ENCODE measurements at places on chromosomes 5 and 9.
A peak's percentile ranks its signal among the peaks of the same experiment; 100 is the strongest.

GRCh38 chr5:15521381-15522186 is 21.6 kb downstream of the FBXL7 start:
- no peak overlapping the region for H3K27ac ChIP-seq
- H3K4me1 ChIP-seq: peaks cover 13% of the 10 kb centered on the region
- no peak for DNase-seq
- H3K36me3 ChIP-seq: no peaks in the 10 kb centered on the region
- H3K27me3 ChIP-seq: no peaks in the 10 kb centered on the region

DNA sequence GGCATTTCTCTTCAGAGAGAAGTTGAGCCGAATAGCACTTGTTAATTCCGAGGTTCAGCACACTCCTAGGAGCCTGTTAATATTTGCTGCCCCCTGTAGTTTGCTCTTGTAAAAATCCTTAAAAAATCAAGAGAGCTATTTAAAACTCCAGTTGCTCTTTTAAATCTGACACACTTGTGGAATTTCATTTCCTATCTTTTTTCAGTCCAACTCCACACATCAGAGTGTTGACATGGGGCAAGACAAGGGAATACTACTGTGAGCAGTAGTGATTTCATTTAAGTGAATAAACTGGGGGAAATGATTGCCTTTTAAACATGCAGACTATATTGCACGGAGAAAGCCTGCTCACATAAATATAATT is 1096.3 kb upstream of the DMAC1 start:
- H3K27me3 ChIP-seq: no peaks in the 10 kb centered on the region
- H3K4me3 ChIP-seq: no peak overlapping the region
- no peaks in the 10 kb centered on the region for H3K4me1 ChIP-seq
- no peaks in the 10 kb centered on the region for H3K36me3 ChIP-seq
- H3K27ac ChIP-seq: no peak overlapping the region

- no peak for DNase-seq
- H3K4me1 ChIP-seq: no peaks in the 10 kb centered on the region
- no peaks in the 10 kb centered on the region for H3K36me3 ChIP-seq
- H3K27ac ChIP-seq: no peak overlapping the region
- H3K27me3 ChIP-seq: no peaks in the 10 kb centered on the region
- no peak overlapping the region for H3K4me3 ChIP-seq
Observed at GRCh38 chr5:4230786-4231641, 635.4 kb downstream of the IRX1 start.

DNA sequence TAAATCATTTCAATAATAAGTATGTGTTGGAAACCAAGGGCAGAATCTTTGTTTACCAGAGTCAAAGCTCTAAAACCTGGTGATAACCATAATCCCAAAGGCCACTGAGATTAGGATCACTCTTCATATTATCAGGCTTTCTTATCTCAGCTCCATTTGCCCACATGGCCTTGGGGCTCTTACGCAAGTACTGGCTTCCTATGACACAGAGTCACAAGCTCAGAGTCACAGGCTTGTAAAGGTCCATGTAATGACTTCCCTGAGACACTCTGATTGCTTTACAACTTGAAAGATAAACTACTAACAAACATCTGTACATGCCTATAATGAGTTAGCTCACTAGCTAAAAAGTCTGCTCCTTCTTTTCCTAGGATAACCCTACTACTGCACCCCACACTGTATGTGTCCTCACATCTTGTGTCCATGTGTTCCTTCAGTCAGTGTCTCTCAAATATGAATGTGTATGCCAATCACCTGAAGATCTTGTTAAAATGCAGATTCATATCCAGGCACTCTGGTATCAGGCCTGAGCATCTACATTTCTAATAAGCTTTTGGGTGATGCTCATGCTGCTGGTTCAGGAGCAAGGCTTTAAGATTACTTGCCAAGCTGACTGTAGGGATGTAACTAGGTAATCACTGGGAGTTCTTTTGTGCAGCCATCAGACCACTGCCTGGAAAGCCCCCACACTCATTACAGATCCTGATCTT is 28.4 kb downstream of the SEMA6A start:
- no peak for DNase-seq
- H3K27ac ChIP-seq: no peak overlapping the region
- H3K4me3 ChIP-seq: no peak overlapping the region
- H3K4me1 ChIP-seq: no peaks in the 10 kb centered on the region
- no peaks in the 10 kb centered on the region for H3K36me3 ChIP-seq

- no peaks in the 10 kb centered on the region for H3K27me3 ChIP-seq
- H3K4me1 ChIP-seq: no peaks in the 10 kb centered on the region
- peaks cover 65% of the 10 kb centered on the region for H3K36me3 ChIP-seq
- no peak overlapping the region for H3K27ac ChIP-seq
- DNase-seq: no peak
Observed at GRCh38 chr5:178214160-178214803, 9.9 kb downstream of the HNRNPAB start.

DNA sequence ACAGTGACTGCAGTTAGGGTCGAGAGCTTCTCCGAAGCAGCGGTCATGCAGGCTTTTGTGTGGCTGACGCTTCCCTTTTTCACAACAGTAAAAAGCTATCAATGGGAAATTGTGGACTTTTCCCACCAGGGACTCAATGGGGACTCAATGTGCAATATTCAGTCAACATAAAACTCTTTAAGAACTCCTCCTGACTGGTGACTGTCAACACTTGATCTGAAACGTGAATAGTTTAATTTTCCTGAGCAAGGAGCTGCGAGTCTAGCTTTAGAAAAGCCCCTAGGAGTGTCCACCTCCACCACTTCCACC is 28.7 kb downstream of the EXOC3 start:
- DNase-seq: no peak
- peak overlapping the region; percentile 45 for H3K27ac ChIP-seq
- no peaks in the 10 kb centered on the region for H3K27me3 ChIP-seq
- peak overlapping the region; percentile 70 for H3K4me3 ChIP-seq
- H3K4me1 ChIP-seq: peaks cover 4% of the 10 kb centered on the region
- H3K36me3 ChIP-seq: peaks cover 2% of the 10 kb centered on the region
